ENCODE measurements at places on chromosomes 7 and 10.

DNA sequence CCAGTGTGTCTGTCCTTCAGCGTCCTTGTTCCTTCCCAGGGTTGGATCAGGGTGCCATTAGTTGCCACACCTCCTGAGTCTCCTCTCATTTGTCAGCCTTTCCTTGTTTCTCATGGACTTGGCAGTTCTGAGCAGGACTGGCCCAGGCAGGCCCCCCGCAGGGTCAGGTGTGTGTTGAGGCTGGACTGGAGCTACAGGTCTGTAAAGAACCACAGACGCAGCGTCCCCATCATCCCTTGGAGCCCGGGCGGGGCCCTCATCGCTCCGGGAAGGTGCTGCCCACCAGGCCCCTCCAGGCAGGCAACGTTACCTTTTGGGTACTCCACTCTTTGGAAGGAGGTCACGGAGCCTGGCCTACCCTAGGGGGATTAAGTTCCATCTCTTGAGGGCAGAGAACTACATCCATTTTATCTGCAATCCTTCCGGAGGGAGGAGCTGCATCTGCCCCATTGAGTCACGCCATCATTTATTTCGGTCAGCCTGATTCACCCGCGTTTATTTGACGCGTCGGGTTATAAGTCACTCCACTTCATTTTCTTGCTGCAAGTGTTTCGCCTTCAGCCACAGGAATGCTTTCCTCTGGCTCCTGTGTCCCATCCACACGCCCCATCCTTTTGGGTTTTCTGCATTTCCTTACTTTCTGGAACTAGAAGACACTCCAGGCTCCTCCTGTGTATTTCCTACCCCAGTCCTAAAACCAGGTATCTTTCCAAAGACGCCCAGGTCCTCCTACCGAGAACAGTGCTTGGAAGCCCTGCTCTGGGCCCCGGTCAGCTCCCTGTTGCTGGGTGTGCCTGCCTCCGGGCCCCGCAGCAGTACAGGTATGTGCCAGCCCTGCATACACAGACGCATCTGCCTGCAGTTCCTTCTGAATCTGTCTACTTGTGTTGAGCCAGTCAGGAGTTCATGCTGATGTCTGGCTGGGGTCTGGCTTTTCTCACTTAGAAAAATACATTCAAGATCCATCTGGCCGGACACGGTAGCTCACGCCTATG lies 141.9 kb downstream of the MAD1L1 start:
- no peak for DNase-seq

- DNase-seq = no peak
These were observed 3.9 kb upstream of the CDK6 start for GRCh38 chr7:92840316-92840715.

DNA sequence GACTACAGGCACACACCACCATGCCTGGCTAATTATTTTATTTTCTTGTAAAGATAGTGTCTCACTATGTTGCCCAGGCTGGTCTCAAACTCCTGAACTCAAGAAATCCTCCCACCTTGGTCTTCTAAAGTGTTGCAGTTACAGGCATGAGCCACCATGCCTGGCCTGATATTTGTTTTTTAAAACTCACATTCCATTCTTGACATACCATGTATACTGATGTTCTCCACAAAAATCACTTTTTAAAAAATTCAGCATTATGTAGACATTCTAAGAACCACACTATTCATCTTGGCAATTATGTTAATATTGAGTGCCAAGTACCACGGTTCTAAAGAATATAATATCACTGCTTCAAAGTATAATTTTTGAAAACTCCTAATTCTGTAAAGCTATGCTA lies 43.5 kb downstream of the IDE start:
- DNase-seq = no peak

- DNase-seq = no peak
These were observed 397.5 kb upstream of the PRKCQ start for GRCh38 chr10:6977398-6978186.

- peak; percentile 4 for DNase-seq
These were observed 1.3 kb upstream of the GFRA1 start for GRCh38 chr10:116274064-116274904.

GRCh38 chr7:48298779-48299178 lies 127.5 kb downstream of the ABCA13 start:
- DNase-seq = peak; percentile 27

DNA sequence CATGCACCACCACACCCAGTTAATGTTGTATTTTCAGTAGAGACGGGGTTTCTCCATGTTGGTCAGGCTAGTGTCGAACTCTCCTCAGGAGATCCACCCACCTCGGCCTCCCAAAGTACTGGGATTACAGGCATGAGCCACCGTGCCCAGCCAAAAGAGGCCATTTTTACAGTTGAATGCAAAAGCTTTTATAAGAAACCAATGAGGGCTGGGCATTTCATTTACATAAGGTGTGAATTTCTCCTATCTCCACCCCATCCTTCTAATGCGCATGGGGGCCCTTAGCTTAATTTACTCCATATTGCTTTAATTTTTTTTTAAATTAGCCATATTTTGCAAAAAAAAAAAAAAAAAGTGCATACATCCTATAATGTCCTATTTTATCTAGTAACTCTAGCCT lies 25.1 kb upstream of the EIF4H start:
- no peak for DNase-seq

DNA sequence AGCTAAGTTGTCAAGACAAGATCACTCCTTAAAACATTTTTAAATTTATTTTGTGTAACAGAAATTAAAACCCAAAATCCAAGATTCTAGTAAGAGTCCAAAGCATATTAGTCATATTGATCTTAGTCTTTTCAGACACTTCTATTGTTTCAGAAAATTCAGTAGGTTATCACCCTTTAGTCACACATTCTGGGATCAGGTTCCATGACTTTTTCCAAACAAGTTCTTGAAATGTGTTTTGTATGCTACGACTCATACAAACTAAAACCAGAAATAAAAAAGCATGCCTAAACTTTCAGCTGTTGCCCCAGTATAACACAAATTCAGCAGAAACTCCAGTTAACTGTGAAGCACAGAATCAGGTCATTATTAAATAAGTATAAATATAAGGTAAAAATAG lies 10.7 kb downstream of the SEMA3D start:
- DNase-seq = no peak

- no peak for DNase-seq
These were observed 53.2 kb downstream of the GAD2 start for GRCh38 chr10:26269754-26270153.

DNA sequence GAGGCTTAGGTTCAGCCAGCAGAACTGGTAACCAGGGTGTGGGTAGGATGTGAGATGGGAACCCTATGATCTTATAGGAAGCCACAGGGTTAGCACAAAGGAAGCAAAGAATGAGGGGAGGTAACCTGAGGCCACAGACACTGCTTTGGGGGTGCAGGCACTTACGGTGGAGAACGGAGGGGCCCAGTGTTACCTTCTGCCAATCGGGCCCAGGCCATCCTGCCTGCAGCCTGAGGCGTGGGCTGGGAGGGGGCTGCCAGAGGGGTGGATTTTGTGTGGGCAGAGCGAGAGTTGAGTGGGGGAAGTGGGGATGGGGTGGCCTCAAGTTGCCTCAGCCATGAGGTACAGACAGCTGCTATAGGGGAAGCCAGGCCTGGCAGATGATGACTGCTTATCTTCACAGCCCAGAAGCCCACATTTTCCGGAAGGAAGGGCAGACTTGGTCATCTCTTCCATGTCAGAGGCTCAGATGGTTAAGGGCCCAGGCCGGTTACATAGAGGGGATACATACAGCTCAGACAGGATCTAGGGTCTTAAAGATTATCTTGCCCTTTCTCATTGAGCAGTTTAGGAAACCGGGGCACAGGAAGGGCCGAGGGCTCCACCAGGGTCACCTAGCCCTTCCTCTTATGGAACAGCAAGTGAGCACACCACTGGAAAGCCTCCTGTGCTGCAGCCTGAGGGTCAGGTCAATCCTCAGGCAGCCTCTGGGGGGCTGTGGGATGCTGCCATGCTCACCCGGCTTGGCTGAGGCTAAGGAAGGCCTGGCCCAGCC lies 24.4 kb upstream of the VSIR start:
- DNase-seq = peak; percentile 67

DNA sequence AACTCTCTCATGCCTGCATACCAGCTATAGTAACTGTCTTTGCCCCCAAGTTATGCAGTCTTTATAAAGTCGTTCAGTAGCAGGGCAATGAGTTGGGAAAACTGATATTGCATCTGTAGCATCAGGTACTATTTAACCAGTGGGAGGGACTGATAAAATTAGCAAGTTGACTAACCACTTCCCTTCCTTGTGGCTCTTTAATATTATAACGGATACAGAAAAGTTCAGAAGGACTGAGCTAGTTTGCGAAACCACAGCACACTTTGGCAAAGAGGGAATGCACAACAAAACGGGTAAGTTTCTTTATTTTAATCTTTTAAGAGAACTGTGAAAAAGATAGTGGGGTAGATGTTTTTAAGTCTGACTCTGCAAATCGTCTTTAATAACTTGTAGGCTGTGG lies 205.3 kb upstream of the HDAC9 start:
- DNase-seq = no peak

GRCh38 chr7:112290065-112290464 lies 83.6 kb downstream of the ZNF277 start:
- DNase-seq = no peak

All from activated CD8-positive, alpha-beta T cell treated with anti-CD3 and anti-CD28 coated beads for 36 hours (primary cell).